ENCODE measurements at places on chromosomes 11 and 22.

- DNase-seq, result no peak
These were observed 101.6 kb upstream of the B3GAT1 start for GRCh38 chr11:134513585-134514120.

DNA sequence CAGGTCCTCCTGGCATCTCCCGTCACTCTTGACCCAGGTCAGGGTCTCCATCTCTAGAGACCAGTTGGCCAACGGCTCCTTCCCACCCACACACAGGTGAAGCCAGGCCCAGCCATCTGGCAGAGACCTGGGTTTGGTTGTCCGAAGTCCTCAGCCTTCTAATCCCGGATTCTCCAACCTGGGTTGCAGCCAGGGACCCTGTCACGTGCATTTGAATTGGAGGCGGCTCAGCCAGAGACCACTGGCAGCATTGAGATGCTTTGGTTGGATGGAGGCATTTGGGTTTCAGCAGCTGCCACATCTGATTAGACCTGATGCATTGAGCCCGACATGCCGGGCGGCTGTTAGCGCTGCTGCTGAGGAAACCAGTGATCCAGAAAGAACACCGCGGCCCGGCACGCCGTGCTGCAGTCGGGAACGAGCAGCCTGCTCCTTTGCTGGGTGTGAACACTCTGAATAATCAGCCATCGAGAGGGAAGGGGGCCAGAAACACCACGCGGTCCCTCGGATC is 163.2 kb downstream of the BRD1 start:
- DNase-seq, result peak; percentile 69

DNA sequence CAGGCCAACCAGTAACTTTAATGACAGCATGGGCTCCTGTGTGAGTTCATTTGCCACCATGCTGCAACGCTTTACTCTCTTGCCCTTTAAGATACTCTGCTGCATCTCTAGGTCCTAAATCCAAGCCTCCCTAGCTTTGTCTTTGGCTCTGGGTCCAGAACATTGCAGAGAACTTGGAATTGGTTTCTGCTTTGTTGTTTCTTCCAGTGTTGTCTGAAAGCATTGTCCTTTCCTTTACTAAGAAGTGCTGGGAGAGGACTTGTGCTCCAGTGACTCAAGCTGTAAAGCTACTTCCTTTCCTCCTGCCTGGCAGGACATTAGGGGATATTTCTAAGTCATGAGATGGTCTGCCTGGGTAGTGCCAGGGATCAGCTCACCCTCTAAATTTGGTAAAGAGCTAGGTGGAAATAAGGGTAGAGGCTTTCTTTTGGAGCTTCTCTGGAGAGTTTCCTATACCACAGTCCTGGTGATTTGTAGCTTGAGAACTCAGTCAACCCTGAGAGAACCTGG is 202.5 kb upstream of the CADM1 start:
- DNase-seq, result no peak

DNA sequence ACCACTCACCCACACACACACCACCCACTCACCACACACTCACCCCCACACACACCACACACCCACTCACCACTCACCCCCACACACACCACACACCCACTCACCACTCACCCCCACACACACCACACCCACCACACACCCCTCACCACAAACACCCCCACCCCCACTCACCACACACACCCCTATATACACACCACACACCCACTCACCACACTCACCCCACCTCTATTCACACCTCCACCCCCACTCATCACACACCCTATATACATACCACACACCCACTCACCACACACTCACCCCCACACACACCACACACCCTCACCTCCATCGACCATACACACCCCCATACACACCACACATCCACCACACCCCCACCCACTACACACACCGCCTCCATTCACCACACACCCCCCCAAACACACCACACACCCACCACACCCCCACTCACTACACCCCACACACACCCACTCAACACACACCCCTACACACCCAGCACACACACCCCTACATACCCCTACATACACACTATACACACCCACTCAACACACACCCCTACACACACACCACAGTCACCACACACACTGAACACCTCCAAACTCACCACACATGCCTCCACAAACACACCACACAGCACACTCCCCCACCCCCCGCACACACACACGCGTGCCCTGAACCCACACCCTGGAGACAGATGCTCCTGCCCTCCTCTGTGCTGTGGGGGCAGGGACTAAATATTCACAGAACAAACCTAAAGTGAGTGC is 19.0 kb upstream of the TTLL12 start:
- no peak for DNase-seq

DNA sequence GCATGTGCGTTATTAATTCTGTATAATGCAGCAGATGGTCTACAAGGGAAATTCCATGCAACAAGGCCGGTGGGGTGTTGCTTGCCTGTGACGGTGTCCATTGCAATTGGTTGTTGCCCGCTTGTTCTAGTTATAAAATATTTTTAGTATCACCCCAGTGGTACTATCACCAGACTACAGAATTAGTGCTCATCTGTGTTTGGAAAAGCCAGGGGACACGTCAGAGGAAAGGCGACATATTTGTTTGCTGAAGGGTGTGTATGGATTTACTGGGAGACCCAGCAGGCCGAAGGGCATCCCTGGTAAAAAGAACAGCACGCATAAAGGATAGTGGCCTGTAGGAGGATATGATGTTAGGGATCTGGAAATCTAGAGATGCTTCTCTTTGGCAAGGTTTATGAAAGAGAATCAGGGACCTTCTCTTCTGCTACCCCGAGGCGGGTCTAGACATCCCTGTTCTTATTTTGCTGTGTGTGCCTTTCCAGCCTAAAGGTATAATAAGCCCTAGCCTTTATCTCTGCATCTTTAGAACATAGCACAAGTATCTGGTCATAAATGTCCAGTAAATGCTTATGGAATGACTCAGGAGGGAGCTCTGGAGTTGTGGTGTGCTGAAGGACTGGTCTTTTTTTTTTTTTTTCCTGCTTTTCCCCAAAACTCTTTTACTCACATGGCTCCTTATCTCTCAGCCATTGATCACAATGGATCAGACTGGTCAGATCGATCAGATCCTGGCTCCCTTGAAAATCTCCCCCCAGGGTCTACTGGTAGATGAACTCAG is 90.9 kb downstream of the LDLRAD3 start:
- DNase-seq, result peak; percentile 57

DNA sequence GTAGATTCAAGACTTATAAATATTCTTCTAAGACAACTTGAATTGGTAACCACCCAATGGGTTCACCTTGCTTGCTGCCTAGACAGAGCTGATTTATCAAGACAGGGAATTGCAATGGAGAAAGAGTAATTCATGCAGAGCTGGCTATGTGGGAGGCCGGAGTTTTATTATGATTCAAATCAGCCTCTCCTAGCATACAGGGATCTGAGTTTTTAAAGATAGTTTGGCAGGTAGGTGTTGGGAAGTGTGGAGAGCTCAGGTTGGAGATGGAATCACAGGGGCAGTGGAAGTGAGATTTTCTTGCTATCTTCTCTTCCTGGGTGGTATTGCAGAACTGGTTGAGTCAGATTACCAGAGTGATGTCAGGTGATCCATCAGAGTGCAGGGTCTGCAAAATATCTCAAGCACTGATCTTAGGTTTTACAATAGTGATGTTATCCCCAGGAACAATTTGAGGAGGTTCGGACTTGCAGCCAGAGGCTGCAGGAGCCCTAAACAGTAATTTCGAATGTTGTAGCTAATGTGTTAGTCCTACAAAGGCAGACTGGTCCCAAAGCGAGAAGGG is 1448.6 kb upstream of the RAG2 start:
- no peak for DNase-seq

DNA sequence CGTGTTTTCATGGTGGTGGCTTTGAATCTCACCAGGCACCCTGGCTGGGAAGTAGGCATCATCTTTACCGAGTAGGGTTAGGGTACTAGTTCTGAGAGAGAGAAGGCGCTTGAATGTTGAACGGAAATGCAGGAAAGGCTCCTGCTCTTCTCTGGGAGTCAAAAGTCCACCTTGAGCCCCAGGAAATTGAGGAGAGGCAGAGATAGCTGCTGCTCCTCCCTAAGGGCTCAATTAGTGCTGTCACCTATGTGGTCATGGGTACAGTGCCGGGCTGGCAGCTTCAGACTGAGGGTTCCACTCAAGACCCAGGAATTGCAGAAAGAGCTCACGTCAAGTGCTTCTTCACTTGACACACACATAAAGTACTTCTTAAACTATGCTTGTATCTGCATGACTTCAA is 1.7 kb downstream of the CCDC157 start:
- DNase-seq, result no peak

DNA sequence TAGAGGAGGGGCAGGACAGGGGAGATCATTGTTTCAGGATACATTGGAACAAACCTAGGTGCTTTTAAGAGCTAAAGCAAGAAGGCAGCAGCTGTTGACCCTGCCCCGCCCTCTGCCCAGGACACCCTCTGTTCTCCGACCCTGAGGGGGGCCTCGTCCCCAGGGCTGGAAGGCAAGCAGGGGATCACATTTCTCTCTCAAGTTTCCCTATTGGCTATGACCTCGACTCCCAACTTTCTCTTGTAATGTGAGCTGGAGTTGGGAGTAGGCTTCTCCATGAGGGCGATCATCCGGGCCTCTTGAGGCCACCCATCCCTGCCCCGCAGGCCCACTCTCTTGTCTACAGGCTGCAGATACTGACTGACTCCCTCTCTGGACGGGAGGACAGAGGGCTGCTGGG is 37.7 kb downstream of the DSCAML1 start:
- DNase-seq, result no peak

DNA sequence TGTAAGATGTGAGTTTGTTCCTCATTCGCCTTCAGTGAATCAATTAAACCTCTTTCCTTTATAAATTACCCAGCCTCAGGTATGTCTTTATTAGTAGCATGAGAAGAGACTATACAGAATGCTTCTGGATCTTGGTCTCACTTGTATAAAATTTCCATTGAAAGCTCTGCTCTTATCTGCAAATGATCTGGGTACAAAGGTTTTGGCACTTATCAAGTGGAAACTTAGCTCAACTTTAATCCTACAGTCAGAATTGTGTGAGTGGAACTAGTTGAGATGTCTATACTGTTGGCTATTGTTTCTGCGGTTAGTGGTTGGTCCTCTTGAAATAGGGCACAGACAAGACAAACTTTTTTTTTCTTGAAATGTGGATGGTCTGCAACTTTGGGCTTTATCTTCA is 71.2 kb upstream of the CHORDC1 start:
- no peak for DNase-seq

- no peak for DNase-seq
These were observed 100.4 kb downstream of the KIRREL3 start for GRCh38 chr11:126899961-126900748.

DNA sequence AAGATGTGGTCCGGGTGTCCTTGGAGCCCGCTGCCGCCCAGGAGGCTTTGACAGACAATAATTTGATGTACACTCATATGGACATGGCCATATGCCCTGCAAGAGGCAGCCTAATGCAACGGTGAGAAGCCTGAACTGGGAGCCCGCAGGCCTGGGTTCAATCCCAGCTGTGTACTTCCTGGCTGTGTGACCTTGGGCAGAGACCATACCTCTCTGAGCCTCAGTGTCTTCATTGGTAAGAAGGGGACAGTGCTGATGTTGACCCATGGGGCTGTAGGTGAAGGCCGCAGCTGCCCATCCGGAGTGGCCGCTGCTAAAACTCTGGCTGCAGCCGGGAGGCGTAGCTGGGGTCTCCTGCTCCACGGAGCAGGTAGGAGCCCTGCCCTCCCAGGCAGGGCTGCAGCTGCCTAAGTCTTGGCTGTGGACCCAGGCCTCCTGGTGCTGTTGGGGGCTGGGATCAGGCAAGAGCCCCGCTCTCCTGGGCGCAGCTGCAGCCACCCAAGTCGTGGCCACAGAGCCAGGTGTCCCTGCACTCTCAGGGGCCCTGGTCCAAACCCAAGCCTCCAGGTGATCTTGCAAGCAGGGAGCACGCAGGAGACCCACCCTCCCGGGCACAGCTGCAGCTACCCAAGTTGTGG is 8.9 kb downstream of the IL2RB start:
- DNase-seq, result no peak

GRCh38 chr11:119983240-119983732 is 154.6 kb downstream of the TRIM29 start:
- DNase-seq, result no peak

DNA sequence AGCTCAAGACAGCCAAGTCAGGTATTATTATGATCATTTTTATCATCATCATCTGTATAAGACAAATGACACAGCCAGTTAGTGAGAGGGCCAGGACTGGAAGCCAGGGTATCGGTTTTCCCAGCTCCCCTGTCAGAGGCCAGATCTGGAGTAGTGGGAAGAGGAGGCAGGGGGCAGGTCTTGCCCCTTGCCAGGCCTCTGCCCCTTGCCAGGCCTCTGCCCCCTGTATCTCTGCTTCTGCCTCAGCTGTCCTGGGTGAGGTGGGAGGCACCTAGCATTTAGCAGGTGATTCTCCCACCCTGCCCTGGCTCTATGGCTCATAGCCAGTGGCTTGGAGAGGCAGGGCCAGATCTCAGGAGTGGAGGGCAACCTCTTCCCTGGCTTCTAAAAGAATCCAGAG is 67.3 kb downstream of the PRDM11 start:
- no peak for DNase-seq

DNA sequence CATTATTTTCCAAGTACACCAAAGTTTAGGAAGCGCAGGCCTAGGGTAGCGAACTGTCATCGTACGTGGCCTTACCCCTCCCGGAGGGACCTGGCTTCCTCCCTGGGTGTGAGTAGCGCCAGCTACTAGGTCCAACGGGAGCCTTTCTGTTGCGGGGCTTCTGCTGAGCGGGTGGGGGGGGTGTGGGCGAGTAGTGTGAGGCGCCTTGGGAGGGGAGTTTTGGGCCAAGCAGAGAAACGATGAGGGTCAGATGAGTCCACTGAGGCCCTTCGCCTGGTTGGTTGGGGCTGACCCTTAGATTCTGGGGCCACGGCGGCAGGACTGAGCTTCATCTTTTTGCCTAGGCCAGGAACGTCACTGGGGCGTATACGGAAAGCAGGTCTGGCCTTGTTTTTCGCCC is 868 bp downstream of the TEF start:
- DNase-seq, result no peak

- DNase-seq, result no peak
These were observed 2.5 kb downstream of the SEPTIN5 start for GRCh38 chr22:19716829-19717105.

GRCh38 chr11:36360318-36360717 is 64.2 kb downstream of the PRR5L start:
- DNase-seq, result no peak

DNA sequence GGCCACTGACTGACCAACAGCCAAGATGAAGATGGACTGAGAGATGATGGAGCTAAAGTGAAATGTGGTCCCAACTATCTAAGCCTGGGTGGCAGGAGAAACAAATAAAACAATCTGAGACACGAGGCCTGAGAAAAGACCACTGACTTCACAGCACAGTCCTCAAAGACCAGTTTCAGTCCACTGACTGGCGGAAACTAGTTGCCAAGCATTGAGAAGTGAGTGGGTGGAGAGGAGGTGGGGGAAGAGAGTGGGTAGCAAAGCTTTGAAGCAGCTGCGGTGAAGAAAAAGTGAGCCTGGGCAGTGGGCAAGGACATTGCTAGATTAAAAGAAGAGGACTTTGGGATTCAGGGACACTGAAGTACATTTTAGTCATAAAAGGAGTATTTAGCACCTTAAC is 1.9 kb downstream of the MS4A1 start:
- no peak for DNase-seq

DNA sequence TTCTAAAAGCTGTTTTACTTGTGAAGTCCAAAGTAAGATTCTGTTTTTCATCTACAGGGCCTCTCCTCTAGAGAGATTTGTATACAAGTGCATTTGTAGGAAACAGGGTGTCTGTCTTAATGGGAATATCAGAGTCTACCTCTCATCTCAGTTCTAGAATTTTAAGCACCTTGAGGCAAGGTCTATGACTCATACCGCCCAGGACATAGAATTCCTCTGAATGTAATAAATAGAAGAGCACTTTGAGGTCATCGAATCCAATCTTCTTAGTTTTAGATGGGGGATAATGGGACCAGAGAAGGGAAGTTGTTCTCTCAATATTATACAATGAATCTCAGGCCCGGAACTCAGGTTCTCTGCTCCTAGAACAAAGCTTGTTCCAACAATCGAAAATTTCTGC is 101.8 kb upstream of the TIMP3 start:
- no peak for DNase-seq
